HFF-Myc (cell line): ENCODE measurements at places on chromosomes 3 and 15.

- DNase-seq: no peak
These were observed 24.5 kb downstream of the ABHD6 start for GRCh38 chr3:58261954-58262666.

GRCh38 chr3:5227812-5228211 is 40.3 kb downstream of the EDEM1 start:
- no peak for DNase-seq

- DNase-seq: peak; percentile 89
These were observed 919.3 kb downstream of the TUSC7 start for GRCh38 chr3:117628823-117629291.

- no peak for DNase-seq
These were observed 984 bp downstream of the PLSCR4 start for GRCh38 chr3:146249921-146250320.

- DNase-seq: peak; percentile 63
These were observed 141.2 kb downstream of the SERPINI1 start for GRCh38 chr3:167876620-167877281.

- no peak for DNase-seq
These were observed 30.7 kb downstream of the NBEAL2 start for GRCh38 chr3:47010111-47010712.

DNA sequence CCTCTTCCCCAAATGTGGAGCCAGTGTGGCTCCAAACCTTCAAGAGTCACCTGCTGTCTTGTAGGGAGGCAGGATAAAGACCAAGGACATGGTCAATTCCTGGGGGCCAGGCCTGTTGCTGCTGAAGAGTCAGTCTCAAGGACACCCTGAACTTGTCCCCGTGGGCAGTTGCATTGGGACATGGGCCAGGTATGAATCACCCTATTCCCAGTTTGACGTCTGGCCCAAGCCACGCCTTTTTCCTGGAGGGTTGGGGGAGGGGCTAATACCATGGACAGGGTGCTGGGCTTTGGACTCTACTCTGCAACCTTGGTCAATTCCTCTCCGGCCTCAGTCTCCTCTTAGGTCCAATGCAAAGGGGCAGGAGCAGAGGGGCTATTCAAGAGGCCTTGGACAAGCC is 10.4 kb downstream of the ATP2B2 start:
- DNase-seq: peak; percentile 26

- DNase-seq: no peak
These were observed 18.1 kb upstream of the TRAT1 start for GRCh38 chr3:108804437-108804836.

DNA sequence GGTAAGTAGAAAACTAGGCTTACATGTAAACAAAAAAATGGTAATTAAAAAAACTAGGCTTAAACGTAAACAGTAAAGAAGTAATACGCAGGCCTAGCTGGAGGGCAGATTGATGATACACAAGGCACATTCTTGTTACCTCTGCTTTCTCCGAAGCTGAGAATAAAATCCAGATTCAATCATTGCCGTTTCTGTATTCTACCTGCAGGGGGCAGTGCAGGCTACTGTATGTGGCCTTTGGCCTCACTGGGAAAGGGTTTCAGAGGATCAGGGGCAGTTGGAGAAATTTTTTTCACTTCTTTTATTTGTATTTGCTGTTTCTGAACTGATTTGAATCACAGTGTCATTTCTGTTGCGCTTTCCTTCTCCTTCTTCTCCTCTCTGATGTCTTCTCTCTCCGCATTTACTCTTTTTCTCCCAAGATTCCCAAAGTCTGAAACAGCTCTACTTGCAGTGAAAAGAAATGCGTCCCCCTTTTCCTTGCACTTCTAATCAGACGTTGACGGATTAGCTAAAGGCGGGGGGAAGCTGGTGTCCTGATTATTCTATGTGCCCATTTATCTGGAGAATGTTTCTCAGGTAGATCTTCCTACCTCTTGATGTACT is 67.1 kb upstream of the MCTP2 start:
- peak; percentile 24 for DNase-seq
